ENCODE measurements at places on chromosomes 7 and 10.

- peak; percentile 14 for DNase-seq
These were observed 537 bp downstream of the SH3PXD2A start for GRCh38 chr10:103854686-103855391.

- DNase-seq = no peak
These were observed 47.7 kb downstream of the KIAA1217 start for GRCh38 chr10:24256619-24257107.

GRCh38 chr10:69943292-69943820 is 109.3 kb upstream of the MACROH2A2 start:
- no peak for DNase-seq

GRCh38 chr10:125101581-125101980 is 58.8 kb downstream of the CTBP2 start:
- no peak for DNase-seq

DNA sequence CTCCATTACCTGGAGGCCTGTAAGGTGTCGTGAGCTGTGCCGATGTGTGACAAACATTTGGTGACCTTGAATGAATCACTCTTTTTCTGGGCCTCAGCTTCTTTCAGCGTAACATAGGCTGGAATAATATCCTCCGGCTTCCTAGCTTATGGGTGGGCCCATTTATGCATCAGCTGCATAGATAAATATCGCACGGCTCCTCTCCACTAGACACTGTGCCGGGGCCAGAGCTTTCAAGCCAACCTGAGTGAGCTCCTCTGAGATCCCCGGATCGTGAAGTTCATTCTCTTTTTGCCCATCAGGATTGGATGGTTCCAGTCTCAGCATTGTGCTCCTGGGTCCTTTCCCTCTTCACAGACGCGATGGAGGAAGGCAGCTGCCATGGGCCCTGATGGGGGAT is 574.3 kb upstream of the FOXK1 start:
- DNase-seq = no peak

DNA sequence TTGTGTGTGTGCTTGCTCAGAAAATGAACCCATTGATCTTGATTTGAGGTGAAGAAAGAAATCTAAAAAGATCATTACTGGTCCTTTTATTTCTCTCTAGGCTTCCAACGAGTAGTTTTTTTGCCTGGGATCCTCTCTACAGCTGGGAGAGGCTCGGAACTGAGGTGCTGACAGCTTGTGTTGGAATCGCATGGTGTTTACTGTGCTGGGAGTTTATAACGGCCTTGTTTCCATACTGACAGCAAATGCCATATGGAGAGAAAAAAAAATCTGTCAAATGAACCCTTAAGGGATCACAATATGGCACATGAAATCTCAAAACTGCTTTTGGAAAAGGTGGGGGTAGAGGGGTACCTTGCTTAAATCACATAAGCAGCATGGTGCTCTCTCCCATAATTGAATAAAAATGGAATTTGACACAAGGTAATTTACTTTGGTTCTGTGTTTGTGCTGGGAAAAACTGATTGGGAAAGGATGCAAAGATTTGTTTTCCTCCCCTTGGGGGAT is 165.0 kb downstream of the RGS10 start:
- no peak for DNase-seq

GRCh38 chr10:113069595-113069994 is 119.5 kb downstream of the TCF7L2 start:
- DNase-seq = no peak

GRCh38 chr7:100372694-100373093 is 593 bp upstream of the PILRA start:
- no peak for DNase-seq

DNA sequence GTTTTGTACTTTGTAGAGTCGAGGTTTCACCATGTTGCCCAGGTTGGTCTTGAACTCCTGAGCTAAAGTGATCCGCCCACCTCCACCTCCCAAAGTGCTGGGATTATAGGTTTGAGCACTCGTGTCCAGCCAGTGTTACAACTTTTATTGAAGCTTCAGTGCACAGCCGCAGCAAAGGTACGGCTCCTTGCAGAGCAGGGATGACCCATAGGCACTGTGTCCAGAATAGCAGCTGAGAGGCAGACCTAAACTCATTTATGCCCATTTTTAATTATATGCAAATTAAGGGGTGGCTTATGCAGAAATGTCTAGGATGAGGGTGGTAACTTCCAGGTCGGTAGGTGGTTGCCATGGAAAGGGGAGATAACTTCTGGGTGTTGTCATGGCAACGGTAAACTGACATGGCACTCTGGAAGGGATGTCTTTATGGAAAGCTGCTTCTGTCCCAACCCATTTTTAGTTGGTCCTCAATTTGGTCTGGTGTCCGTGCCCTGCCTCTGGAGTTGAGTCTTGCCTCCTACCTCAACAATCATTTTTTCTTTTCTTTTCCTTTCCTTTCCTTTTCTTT is 22.7 kb downstream of the NYAP1 start:
- DNase-seq = no peak

- DNase-seq = no peak
These were observed 473.1 kb upstream of the PODXL start for GRCh38 chr7:132029369-132030085.

GRCh38 chr7:34165927-34166550 is 260.7 kb downstream of the BMPER start:
- DNase-seq = no peak

DNA sequence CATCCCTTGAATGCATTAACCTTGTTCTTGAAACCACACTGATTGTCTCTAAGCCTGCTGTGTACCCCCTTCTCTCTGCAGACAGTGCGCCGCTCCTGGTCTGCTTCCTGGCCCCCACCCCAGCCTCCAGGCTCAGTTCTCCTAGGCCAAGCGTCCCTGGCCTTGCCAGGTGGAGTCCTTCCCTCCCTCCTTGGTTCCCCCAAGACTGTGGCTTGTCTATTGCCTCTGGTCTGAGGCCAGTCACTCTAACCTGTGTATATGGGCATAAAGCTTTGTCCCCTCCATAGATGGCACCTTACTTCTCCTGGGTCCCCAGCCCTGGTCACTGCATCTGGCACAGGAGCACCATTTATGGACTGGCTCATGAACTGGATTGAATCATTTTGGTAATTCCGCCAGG is 133.5 kb upstream of the EEPD1 start:
- DNase-seq = no peak

- no peak for DNase-seq
These were observed 1139.2 kb downstream of the SORCS1 start for GRCh38 chr10:106025208-106025811.

DNA sequence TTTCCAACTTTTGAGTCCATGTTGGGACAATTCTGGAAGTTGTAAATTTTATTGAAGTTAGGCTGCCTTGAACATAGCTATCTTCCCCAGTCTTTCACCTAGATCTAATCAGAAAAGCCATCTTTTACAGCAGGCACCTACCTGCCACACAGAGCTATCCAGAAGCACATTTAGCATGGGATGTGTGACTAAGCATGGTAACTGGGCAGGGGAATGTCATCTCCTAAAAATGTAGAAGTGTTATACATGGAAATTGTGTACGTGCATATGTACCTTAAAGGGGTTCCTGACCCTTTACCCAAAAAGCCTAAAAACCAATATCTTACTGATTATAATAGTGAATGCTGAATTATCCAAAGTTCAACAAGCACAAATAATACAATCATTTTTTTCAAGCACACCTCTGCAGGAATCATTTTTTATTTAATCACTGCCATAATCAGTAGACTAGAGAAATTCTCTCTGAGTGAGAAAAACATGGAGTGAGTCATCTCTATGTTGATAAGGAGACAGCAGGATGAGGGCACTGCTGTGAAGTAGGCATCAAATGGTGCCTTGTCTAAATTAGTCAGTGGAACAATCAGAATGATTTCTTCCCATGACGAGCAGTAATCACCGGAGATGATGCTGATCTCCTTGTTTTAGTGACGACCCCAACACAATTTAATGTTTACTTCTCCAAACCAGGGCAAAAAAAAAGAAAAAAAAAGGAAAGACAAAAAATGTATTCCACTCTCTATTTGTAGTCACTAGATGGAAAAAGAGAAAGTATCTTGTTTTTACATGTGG is 75.9 kb downstream of the SORBS1 start:
- no peak for DNase-seq

- no peak for DNase-seq
These were observed 28.3 kb downstream of the TBATA start for GRCh38 chr10:70756700-70757360.

- no peak for DNase-seq
These were observed 253.4 kb downstream of the WDR11 start for GRCh38 chr10:121104476-121105111.

- no peak for DNase-seq
These were observed 47.6 kb upstream of the AQP1 start for GRCh38 chr7:30864101-30864500.

DNA sequence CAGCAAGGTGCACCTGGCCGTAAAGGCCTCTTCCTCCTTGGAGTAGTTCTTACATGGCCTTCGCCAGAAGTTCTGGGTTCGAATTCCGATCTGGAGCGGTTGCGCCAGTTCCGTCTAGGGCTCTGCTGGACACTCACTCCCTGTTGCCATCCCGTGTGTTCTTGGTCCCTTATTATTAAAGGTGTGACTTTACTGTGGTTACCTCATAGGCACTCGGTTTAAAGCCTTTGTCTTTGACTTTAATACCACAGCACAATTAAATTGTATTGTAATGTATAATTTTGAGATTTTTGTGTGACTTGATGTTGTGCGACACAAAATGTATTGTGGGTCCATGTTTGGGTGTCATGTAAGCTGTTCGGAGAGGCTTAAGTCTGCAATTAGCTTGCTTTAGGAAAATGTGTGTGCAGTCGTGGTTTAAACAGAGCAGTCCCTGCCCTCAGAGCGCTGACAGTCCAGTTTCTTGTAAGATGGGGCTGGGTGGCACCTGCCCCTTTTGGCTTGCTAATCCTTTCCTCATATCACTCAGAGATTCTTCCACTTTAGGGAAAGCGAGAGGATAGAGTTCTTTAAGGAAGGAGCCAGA is 919 bp downstream of the INPP5F start:
- DNase-seq = no peak

DNA sequence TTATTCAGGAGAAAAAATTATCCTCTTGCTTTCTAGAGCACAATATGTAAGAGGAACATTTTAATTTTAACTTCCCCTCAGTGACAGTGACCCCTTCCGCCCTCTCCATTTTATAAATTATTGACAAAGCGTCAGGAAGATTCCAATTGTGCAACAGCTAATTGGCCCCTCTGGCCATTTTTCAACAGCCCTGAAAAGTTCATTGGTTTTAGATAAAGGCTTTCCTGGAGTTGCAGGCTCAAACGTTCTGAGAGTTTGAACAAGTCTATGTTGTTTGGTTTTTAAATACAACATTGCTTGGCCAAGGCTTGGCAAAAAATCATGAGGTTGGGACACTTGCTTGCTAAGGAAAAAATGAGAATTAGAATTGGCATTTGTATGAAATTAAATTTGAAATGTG is 422.2 kb upstream of the ANKRD30A start:
- no peak for DNase-seq

GRCh38 chr10:21208666-21209316 is 311.7 kb upstream of the NEBL start:
- DNase-seq = no peak

DNA sequence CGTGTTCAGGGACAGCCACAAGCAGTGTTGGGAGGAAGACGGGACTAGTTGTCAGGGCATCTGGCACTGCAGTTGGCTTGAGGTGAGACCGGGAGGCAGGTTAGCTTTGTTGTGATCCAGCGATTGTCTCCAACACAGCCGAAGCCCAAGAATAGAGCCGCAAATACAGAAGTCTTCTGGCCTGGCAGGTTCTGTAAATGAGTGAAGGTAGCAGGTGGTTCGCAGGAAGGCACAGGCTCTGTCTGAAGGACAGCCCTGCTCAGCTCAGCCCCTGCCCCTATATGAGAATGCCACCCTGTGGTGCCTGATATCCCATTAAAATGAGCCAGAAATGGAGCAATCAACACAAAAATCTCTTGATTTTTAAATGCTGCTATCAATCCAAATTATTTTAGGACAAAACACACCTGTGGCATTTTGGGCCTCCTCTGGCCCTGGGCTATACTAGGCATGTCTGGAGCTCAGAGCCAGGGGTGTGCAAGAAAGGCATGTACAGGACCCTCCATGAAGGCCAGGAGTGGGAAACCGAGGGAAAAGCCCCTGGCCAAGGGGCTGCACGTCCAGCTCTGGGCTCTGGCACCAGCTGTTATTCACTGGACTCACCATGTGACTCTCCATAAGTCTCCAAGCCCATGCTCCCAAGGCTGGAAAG is 11.2 kb upstream of the C10orf71 start:
- DNase-seq = no peak

DNA sequence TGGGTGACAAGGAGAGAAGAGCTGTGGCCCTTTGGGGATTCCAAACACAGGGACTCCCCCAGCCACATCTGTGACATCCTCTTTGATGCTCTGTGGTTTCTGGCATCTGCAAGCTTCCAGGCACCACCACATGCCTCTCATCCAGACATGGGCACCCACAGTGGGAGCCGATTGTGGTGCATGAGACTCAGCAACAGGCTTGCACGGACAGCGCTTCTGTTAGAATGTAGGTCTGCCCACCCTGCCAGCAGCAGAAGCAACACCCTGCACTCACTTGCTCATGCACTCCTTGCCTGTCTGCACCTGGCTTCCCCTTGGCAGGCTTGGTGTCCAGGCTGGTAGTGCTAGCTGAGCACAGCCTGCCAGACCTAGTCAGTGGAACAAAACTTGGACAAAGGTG is 735.0 kb upstream of the ZWINT start:
- no peak for DNase-seq

- DNase-seq = no peak
These were observed 84.5 kb downstream of the CUX1 start for GRCh38 chr7:101901661-101902491.

GRCh38 chr7:158606129-158606528 is 18.5 kb upstream of the PTPRN2 start:
- DNase-seq = no peak

DNA sequence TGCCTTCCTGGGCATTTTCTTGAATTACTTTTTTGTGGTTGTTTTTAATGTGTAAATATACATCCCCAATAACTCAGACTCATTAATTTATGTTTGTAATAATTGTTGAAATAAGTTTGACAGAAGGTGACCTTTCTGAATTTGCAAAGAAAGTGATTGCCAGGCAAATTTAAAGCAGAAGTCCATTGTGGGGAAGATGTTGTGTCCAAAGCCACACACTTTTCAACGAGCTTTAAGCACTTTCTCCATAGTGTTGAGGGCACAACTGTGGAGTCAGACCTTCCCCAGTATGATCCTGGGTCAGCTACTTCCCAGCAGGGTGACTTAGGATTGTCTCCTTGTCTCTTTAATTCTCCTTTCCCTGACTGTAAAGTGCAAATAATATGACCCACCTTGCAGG is 52.5 kb downstream of the PTPRE start:
- DNase-seq = no peak

- DNase-seq = no peak
These were observed 311.3 kb upstream of the AOAH start for GRCh38 chr7:37035631-37036030.

Measured in stimulated activated CD4-positive, alpha-beta T cell treated with anti-CD3 and anti-CD28 coated beads, Interleukin-4, amount 100 ng/mL, for 1 hour (primary cell).